ENCODE measurements at places on chromosomes 7 and 10.

GRCh38 chr7:76008156-76008687 is 13.8 kb upstream of the TMEM120A start:
- DNase-seq = no peak

- no peak for DNase-seq
These were observed 26.5 kb upstream of the WNT16 start for GRCh38 chr7:121302214-121302745.

GRCh38 chr10:42802876-42803275 is 20.3 kb downstream of the BMS1 start:
- no peak for DNase-seq

- no peak for DNase-seq
These were observed 26.7 kb upstream of the DNAJB6 start for GRCh38 chr7:157309988-157310668.

DNA sequence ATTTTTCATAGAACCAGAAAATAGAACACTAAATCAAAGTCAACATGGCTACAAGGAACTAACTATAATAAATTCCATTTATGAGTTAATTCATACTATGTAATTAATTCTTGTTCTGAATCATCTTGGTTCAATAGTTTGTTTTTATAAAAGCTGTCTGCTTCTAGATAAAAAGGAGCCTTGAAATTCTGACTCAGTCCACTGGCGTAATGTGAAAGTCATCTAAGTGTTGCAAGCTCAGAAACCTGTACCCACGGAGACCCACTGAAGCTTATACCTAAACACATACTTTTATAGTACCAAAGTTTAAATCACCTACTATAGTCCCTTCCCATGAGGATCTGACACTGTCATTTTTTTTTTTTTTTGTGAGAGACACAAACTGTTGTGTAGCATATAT is 489.4 kb downstream of the SEMA3D start:
- no peak for DNase-seq

- no peak for DNase-seq
These were observed 15.5 kb downstream of the CYP3A4 start for GRCh38 chr7:99768471-99768870.

- no peak for DNase-seq
These were observed 676.3 kb upstream of the STEAP1 start for GRCh38 chr7:89477991-89478390.

GRCh38 chr7:74338366-74339108 is 49.3 kb downstream of the CLIP2 start:
- DNase-seq = no peak

GRCh38 chr7:28360739-28361138 is 51.6 kb upstream of the CREB5 start:
- no peak for DNase-seq

- DNase-seq = no peak
These were observed 4.8 kb upstream of the OR6V1 start for GRCh38 chr7:143047326-143047725.

- DNase-seq = no peak
These were observed 88.9 kb downstream of the ATE1 start for GRCh38 chr10:121838931-121839330.

DNA sequence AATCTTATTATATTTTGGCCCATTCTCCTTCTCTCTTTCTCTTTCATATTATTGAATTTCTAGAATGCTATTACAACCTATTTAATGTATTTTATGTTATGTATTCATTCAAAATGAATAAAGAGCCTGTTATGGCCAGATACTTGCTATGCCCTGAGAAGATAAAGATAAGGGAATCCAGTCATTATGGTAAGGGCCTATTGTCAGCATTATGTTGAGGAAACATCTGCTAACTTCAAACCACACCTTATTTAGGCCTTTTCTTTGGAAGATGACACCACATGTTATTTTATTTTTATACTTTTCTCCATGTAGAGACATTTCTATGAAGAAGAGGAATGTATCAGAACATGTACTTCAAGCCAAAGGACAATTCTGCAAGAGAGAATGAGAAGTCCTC is 60.5 kb upstream of the MPP7 start:
- no peak for DNase-seq

GRCh38 chr7:66176914-66177313 is 28.2 kb upstream of the TPST1 start:
- no peak for DNase-seq

- no peak for DNase-seq
These were observed 6.0 kb downstream of the FKBP14 start for GRCh38 chr7:30020535-30020934.

GRCh38 chr7:141354251-141354650 is 197.0 kb upstream of the AGK start:
- DNase-seq = no peak

GRCh38 chr10:110356628-110357245 is 52.0 kb upstream of the SMNDC1 start:
- DNase-seq = no peak

GRCh38 chr7:47978790-47979144 is 648 bp downstream of the HUS1 start:
- no peak for DNase-seq

DNA sequence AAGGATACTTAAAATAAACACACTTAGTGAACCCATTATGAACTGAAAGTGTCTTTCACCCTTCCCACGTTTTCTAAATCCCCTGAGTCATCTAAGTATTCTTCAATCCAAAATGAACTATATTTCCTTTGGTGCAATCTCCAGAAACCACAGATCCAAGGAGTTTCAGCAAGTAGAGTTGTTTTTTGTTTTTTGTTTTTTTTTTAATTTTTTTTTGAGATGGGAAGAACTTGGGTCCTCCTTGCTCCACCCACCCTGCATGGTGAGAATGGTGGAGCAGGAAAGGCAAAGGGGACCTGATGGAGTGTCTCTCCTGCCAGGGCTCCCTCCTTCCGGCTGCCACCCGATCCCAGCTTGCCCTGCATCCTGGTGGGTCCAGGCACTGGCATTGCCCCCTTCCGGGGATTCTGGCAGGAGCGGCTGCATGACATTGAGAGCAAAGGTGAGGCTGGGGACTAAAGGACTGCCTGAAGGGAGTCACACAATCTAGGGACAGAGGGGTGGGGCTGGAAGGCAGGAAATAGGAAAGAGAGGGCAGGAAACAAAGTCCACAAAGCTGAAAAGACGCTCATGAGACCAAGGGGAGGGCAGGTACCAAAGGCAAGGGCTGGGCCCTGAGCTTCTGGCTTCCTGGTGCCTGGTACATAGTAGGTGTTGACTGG is 12.1 kb downstream of the ATG9B start:
- no peak for DNase-seq

DNA sequence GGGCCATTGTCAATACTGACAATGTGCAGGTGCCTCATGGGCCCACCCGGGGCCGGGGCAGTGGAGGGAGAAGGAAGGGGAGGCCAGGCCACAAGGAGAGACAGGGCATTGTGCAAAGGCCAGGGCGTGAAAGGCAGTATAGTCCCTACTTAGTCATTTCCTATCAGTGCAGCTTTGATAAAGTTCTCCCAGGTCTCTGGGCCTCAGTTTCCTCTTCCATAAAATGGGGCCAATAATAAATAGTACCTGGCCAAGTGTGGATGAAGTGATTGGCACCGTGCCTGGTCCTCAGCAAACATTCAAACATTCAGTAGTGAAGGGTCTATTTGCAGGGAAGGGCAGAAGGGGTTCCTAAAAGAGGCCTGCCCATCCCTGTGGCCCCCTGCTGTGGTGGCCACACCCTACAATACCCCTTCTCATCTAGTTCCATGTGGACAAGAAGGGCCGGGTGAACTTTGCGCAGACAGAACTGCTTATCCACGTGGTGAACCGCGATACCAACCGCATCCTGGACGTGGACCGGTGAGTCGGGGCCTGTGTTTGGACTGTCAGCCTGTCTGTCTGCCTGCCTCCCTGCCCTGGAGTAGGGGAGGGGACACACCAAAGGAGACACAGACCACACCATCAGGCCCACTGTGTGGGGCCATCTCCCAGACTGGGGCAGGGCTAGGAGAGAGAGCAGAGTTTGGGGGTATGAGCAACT is 36.9 kb upstream of the VSIR start:
- no peak for DNase-seq

- DNase-seq = no peak
These were observed 55.3 kb downstream of the DENND2A start for GRCh38 chr7:140585333-140585732.

DNA sequence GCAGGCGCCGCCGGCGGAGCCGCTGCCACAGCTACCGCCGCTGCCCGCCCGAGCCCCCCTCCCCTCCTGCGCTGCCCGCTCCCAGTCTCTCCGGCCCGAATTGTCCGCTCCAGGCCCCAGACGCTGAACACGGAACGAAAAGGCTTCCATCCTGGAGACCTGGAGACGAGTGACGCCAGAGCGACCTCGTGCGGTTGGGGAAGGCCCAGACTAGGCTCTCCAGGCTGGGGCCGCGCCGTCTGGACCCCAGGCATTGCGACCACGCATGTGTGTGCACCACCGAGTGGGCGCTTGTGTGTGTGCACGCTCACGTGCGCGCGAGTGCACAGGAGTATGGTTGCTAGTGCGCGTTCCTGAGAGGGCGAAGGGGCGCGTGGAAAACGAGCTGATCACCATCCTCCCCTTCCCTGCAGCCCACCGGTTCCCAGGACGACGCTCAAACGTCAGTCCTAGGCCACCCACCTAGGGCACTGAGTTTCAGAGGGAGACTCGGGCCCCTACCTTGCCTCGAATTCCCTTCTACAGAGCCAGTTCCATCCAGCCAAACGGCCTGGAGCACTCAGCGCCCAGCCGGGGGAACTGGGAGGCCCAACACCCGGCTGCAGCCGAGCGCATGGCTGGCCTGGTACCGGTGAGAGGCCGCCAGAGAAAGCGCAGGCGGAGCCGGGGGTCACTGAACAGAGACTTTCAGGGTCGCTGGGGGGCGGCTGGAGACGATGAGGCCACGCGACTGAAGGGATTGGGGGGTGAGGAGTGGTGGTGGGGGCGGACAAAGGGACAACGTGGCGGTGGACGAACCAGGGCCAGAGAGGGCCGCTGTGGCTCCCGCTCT is 11.6 kb downstream of the LBX1 start:
- DNase-seq = no peak

GRCh38 chr7:6479067-6479466 is 31.3 kb upstream of the DAGLB start:
- DNase-seq = no peak

DNA sequence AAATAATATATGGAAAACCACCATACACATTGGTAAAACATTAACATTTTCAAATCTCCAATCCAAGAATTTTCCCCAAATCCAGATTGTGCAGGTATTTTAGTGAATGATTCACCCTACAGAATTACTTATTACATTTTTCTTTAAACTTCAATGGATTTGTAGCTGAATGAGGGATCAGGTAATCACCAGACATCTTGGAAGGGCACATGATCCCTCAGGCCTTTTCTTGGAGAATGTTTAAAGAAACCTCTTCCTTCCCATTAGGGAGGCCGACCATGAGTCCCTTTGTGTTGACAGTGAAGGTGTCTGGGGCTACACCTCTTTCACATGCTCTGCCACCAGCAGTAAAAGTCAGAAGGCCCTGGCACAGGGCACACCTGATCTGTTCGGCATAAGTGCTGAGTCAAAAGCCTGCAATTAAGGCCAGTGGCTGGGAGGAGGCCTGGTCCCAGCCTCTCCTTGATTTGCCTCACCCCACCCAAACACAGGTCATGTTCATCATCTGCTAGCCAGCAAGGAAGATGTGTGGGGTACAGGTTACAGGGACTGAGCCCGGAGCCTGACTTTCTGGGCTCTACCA is 207.7 kb downstream of the SNX10 start:
- no peak for DNase-seq

DNA sequence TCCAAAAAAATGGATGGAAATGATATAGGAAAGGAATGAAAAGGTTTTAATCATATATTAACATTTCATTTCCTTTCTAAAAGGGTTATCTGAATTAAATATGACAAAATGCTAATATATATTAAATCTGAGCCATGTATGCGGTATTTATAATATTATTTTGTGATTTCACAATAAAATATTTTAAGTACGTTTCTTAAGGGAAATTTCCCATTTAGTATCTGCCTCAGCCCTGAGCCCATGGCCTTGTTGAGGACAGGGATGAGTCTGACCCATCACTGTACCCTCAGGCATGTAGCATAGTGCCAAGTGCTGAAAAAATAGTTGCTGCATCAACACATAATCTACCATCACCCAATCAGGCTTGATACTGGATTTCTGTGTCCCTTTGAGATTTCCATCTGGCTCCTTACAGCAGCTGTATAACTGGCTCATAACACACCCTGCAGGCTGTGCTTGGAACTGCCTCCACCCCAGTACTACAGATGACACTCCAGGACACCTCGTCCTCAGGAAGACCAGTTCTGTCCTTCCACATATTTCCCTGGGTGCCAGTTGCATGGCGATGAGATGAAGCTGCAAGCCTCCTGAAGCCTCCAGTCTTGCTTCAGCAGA is 59.4 kb upstream of the ASAH2 start:
- no peak for DNase-seq

- no peak for DNase-seq
These were observed 62.0 kb downstream of the CFAP58 start for GRCh38 chr10:104415526-104416165.

GRCh38 chr10:74333174-74333573 is 182.2 kb downstream of the ADK start:
- no peak for DNase-seq

- DNase-seq = no peak
These were observed 1.1 kb upstream of the VIM start for GRCh38 chr10:17226891-17227303.

GRCh38 chr10:66176772-66177171 is 749.1 kb upstream of the LRRTM3 start:
- DNase-seq = no peak

DNA sequence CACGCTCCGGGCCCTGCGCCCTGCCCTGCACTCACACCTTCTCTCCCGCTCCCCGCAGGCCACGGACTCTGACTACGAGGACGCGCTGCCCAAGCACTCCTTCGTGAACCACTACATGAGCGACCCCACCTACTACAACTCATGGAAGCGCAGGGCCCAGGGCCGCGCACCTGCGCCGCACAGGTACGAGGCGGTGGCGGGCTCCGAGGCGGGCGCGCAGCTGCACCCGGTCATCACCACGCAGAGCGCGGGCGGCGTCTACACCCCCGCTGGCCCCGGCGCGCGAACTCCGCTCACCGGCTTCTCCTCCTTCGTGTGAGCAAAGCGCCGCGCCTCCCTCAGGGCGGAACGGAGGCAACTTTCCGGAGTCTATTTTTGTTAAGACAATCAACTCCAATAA is 417.0 kb upstream of the FOXK1 start:
- no peak for DNase-seq

GRCh38 chr10:53209944-53210611 is 437.5 kb upstream of the MBL2 start:
- DNase-seq = no peak

GRCh38 chr10:69123306-69123746 is 652 bp upstream of the VPS26A start:
- no peak for DNase-seq

- no peak for DNase-seq
These were observed 43.1 kb downstream of the SYPL1 start for GRCh38 chr7:106068986-106069385.

GRCh38 chr7:137747359-137748031 is 99.3 kb downstream of the DGKI start:
- DNase-seq = no peak

GRCh38 chr7:17668122-17668521 is 272.2 kb downstream of the SNX13 start:
- no peak for DNase-seq

Data from hypothalamus (tissue), 51 donors.